ENCODE measurements at places on chromosomes 4 and X.
A peak's percentile ranks its signal among the peaks of the same experiment; 100 is the strongest.

DNA sequence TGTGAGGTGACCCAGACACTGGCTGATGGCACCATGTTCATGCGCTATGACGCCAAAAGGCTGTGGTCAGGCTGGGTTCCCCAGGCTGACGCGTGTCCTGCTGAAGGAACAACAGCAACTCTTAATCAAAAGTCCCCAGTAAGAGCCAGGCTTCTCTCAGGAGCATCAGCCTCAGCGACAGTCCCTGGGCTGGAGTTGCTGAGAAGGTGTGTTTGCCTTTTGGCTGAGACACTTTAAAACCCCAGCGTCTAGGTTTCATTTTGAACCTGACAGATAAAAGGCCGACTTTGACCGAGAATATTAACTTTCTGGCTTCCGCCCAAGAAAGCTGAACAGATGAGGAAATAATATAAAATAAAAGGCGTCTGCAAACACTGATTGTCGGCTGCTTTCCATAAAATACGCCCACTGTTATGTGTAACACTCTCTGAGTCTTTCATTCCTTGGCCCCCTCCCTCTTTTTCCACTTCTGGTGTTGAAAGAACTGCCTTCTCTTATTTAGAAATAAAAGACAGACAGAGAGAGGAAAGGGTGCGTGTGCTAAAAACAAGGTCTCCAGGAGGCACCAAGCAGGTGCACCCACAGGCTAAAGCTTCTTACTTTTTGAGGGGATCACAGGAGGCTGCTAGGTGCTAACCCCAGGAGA is 373.6 kb downstream of the MID1IP1 start:
- peak; percentile 8 for DNase-seq

DNA sequence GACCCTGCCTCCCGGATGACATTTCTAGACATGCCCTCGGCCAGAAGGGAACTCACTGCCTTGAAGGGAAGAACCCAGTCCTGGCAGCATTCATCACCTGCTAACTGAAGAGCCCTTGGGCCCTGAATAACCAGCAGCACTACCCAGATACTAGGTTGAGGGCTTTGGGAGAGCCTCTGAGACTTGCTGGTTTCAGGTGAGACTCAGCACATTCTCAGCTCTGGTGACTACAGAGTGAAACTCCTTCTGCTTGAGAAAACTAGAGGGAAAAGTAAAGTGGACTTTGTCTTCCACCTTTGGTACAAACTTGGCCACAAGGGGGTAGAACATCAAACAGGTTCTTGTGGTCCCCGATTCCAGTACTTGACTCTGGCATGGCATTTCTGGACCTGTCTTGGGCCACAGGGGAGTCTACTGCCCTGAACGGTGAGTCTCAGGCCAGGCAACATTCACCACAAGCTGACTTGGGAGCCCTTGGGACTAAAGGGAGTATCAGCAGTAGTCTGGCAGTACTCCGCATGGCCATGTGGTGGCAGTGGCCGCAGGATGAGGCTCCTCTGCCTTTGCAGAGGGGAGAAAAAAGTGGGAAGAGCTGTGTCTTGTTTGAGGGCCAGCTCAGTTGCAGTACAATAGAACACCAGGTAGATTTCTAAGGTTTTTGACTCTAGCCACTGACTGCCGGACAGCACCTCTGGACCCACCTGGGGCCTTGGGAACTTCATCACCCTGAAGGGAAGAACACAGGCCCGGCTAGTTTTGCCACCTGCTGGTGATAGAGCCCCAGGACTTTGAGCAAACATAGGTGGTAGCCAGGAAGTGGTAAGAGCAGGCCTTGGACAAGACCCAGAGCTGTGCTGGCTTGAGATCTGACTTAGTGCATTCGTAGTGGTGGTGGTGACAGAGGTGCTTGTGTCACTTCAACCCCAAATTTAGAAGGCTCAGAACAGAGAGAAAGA is 414.8 kb downstream of the OPHN1 start:
- DNase-seq, result no peak

DNA sequence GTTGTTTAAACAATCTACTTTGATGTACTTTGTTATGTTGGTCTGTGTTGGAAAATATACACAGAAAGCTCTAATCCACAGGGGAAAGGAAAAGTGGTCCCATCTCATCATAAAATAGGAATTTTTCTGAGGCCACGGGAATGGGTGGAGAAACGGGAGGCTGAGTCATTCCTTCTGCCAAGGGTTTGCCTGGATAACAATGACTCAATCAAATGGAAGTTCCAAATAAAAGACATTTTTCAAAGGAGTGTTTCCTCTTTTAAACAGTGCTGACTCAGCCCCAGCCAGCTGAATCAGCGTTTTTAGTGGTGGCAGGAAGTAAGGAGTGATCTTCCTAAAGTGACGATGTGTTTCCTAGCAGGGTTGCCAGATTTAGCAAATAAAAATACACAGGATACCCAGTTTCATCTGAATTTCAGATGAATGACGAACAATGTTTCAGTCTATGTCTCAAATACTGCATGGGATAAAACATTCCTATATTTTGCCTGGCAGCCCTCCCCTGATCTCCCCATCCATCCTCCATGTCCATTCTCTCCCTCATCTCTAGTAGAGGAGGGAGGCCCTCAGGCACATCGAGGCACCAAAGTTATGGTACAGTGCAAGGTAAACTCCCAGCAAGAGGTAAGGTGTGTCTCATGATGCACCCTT is 345.4 kb upstream of the GATB start:
- DNase-seq, result no peak

DNA sequence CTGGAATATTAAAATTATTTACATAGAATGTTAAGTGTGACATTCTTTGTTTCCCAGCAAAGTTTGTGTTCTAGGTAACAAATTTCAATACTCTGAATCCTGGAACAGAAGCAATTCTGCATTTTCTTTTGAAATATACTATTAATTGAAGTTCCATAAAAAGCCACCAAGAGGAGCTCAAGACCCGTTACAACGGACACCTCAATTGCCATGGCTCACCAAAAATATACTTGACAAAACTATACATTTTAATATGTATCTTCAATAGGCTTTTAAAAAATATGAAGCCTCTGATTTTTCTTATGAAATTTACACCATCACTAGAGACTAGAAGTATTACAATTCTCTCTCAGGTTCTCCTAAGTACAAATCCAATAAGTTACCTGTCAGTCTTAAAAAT is 111.4 kb downstream of the NYX start:
- no peak for DNase-seq

- DNase-seq, result no peak
Observed at GRCh38 chrX:71955530-71956120, 45.0 kb downstream of the NHSL2 start.

- no peak for DNase-seq
Observed at GRCh38 chr4:159410891-159411290, 308.0 kb downstream of the RAPGEF2 start.

DNA sequence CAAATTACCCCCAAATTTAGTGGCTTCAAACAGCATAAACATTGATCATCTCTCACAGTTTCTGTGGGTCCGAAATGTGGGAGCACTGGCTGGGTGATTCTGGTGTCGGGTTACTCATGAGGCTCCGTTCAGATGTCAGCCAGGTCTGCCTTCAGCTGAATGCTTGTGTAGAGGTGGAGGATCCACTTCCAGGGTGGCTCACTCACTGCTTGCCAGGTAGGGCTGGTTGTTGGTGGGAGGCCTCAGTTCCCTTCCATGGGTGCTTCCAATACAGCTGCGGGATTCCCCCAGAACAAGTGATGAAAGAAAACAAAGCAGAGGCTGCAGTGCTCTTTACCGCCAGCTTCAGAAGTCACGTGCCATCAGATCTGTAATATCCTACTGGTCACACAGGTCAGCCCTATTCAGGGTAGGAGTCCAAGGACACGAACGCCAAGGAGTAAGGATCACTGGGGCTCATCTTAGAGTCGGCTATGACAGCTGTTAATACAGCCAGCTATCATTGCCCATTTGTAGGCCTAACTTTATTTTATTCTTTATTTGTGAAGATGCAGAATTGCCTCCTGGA is 1.1 kb upstream of the SMIM43 start:
- DNase-seq, result no peak

DNA sequence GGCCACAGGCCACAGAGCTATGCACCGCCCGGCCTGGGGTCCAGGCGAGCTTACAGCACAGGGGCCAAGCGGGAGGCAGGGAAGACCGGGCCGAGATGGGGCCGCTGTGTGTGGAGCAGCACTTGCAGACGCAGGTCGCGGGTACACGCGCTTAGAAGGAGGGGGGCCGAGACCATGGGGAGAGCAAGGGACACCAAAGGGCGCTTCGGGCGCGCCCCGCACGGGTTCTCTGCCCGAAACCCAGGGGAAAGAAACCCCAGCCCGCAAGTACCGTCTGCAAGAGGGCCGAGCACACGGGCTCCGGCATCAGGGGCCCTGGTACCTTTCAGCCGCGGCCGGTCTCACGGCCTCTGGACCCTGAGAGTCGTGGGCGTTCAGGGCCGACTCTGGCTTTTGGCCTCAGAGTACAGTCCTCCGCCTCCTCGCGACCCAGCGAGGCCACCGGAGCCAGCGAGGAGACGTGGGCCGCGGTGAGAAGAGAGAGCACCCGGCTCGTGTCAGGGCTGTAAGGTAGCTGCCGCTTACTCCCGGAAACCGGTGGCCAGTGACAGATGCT is 342 bp downstream of the EOLA2 start:
- DNase-seq, result no peak

- no peak for DNase-seq
Observed at GRCh38 chr4:138709859-138710258, 305.7 kb upstream of the NOCT start.

- DNase-seq, result peak; percentile 65
Observed at GRCh38 chr4:8215001-8215427, 15.9 kb downstream of the SH3TC1 start.

DNA sequence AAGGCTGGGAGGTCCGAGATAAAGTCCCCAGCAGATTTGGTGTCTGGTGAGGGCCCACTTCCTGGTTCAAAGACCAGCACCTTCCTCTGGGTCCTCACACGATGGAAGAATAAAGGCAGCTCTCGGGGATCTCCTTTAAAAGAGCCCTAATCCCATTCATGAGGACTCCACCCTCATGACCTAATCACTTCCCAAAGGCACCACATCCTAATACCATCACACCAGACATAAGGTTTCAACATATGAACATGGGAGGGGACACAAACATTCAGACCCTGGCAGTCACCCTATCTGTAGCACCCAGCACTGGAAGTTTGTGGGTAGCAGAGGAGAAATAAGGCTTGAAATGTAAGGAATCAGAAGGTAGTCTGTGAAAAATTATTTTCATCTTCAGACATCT is 112.9 kb upstream of the NOCT start:
- no peak for DNase-seq

- DNase-seq, result no peak
Observed at GRCh38 chr4:134070174-134070573, 131.4 kb downstream of the PABPC4L start.

DNA sequence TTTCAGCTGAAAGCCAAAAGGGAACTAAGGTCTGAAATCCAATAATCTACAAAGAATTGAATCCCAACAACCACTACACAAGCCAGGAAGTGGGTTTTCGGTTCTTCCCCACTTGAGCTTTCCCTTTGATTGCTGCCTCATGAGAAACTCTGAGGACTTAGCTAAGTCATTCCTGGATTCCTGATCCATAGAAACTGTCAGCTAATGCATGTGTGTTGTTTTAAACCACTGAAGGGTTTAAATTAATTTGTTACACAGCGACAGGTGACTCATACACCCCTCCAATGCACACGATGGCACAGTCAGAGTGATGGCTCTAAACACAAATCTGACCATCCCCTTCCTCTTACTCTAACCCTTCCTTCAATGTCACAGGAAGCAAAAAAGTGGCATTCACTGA is 282.9 kb downstream of the RAB28 start:
- DNase-seq, result no peak

GRCh38 chr4:69849969-69850368 is 10.0 kb downstream of the SULT1E1 start:
- no peak for DNase-seq

GRCh38 chr4:44162538-44163270 is 285.9 kb downstream of the KCTD8 start:
- DNase-seq, result no peak

DNA sequence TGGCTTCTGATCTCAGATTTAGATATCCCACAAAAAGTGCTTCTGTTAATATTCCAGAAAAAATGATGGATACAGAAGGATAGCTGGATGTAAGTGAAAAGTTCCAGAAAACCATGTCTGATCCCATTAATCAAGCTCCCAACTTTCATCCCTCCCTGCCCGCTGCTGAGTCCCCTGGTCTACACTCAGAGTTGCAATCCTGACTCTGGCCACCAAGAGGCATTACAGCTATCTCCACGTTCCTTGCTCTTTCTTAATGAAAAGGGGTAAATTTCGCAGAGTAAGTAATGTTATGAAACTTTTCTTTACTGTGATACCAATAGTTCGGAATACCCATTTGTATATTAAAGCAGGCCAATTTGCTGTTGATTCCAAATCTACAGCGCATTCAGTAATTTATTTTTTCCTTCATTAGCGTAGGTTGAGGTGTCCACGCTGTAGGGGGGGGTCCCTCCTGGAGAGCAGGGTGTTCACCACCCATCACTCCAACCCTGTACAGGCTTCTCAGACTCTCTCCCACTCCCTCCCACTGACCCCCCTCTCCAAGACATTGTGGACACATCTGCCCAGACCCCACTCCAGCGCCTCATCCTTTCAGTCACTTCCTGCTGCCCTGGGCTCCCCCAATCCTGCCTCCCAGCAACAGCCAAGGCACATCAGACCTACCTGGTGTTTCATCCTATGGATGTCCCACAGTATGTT is 55.1 kb downstream of the RAB40A start:
- no peak for DNase-seq

DNA sequence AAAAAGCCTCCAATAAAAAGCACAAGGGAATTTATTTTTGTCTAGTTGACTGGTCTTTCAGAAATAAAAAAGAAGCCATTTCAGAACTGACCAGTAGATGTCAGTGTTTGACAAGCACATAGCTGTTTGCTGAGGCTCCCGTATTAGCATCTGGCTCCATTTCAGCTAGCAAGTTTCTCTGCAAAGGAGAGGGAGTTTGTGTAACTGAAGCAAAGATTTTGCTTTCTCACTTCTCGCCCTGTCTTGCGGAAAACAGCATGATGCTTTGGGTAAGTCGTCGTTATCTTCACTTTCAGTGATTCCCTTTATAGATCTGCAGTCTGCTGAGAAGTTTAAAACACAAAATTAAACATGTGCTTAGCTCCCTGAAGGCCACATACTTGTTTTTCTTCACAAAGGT is 85.5 kb downstream of the CT47B1 start:
- DNase-seq, result peak; percentile 15

DNA sequence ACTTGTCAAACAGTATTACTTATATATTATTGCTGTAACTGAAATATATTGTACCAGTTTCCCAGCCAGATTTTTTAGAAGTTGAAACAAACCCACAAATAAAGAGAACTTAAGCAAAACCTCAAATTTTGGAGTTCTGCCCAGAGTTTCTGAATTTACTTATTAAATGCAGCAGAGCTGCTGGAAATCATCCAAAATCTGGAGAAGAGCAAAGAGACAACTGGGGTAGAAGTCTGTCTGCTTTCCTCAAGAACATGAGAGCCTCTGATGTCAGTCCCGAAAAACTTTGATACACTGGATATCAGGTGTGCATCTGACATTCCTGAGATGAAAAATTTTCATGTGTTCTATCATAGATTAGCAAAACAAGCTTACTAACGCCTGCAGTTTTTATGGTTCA is 325.9 kb downstream of the NR3C2 start:
- DNase-seq, result no peak

- DNase-seq, result peak; percentile 62
Observed at GRCh38 chr4:112327965-112328733, 31.0 kb downstream of the ALPK1 start.

GRCh38 chrX:115913575-115913974 is 257.0 kb upstream of the AGTR2 start:
- DNase-seq, result no peak
